ENCODE measurements at places on chromosomes 1 and 21.

DNA sequence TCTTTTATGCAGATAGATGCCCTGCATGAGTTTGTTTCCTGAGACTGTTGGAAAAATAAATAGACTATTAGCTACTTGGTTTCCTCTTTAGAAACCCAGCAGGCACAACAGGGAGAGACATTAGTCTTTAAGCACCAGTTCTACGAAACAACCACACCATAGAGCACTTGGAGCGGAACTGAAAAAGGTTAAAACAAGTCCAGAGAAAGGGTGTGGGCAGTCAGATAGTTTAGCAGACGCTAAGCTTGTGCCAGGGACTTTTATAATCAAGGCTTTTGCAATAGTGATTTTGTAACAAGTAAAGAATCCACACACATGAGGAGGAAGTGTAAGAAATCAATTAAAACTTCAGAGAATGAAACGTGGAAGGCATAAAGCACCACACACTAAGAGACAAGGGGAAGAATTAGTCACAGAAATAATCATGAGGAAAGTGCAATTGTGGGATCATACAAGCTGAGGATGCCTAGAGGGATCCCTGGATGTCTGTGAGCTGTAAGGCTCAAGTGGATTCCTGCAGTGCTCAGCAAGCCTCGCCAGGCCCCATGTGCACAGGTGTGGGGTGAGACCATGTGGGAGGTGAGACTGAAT, 37.8 kb upstream of the TLR5 start:
- no peak for DNase-seq

DNA sequence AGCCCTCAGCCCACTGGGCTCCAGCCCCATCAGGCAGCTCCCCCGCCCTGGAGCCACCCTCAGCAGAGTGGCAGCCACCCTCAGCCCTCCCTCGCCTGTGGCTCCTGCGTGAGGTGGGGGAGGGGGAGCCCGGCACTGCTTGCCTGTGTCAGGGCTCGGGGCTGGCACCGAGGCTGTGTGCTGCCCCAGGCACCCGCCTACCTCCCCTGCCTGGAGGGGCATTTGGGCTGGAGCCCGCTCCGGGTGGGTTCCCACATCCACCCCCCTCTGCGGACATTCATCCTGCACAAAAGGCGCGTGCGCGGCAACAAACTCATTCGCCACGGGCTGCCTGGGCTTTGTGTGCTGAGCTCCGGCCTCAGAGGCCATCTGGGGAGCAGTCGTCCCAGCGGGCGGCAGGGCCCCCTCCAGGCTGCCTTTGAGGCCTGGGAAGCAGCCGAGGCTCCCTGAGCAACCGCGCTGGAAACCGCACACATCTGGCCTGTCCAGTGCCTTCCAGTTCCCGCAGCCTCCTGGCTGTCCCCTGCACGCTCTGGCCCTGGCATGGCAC, 12.6 kb upstream of the TNFRSF14 start:
- DNase-seq, result no peak

DNA sequence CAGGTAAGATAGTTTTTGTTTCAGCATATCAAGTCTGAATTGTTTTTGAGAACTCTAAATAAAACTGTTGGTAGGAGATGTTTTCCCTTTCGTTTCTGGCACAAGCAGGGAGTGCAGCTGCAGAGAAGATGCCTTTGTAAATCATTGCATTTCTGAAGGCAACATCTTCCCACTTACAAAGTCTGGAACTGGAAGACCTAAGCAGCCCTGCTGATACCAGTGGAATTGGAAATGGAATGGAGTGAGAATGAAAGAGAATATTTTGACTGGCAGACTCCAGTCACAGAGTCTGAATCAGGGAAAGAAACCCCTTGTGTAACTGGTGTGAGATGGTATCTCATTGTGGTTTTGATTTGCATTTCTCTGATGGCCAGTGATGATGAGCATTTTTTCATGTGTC, 815.6 kb downstream of the LTN1 start:
- DNase-seq, result no peak

DNA sequence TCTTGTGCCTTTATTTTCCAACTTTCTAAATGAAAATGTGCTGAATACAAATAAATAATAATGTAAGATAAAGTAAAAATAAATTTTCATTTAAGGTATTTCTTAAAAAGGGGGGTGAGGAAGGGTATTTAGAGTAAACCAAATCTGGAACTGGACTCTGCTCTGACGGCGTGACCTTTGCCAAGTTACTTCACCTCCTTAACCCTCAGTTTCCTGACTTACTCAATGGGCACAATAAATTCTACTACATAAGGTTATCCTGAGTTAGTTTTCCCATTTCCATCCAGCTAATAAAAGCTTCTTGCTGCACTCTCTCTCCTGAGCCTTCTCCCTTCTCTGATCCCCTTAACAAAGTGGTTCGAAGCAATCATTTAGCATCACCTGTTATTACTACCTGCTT, 93.9 kb downstream of the NID1 start:
- no peak for DNase-seq

DNA sequence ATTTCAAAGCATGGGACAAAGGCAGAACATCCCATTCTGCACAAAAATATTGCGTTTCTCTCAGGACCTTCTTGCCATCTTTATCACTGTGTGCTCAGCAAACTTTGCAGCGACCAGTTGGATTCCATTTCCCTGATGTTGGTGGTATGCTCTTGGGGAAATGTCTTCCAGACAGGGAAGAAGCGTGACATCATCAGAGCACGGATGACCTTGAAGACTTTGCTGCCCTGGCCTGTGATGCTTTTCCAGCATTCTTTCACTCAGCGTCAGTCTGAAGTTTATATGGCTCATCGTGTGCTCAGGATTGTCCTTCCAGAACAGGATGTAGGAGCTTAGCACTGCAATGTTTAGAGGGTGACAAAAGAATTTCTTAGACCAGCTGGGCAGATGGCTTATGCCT, 131.4 kb upstream of the F3 start:
- DNase-seq, result no peak

DNA sequence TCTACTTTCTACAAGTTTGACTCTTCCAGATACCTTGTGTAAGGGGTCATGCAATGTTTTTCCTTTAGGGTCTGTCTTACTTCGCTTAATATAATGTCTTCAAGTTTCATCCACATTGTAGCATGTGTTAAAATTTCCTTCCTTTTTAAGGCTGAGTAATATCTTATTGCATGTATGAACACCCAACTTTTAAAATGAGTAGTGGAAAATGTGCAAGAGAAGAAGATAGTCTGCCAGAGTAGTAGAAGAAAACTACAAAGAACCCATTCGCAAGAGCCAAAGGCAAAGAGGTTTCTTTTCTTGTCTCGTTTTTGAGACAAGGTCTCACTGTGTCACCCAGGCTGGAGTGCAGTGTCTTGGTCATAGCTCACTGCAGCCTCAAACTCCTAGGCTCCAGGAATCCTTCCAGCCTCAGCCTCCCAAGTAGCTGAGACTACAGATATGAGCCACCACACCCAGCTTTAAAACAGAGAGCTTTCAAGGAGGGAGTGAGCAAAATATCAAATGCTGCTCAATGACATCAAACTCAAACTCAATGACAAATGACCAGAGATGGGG, 9.4 kb downstream of the IL23R start:
- no peak for DNase-seq

DNA sequence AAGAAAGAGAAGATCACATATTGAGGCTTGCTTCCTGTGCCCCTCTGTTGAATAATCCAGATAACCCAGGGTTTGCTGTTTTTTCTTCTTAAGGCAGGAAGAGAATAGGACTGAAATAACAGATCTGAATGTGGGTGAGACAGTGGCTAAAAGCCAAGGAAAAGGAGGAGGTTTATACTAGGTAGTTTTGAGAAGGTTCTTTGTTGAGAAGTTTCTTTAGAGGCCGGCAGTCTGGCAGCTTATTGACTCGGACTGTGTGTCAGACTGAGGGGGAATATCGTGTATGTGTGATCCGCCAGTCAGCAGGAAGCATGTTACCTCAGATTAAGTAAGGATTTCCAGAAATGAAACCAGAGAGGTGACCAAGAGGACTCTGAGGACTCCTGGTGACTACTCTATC, 119.8 kb downstream of the PLA2G4A start:
- no peak for DNase-seq

DNA sequence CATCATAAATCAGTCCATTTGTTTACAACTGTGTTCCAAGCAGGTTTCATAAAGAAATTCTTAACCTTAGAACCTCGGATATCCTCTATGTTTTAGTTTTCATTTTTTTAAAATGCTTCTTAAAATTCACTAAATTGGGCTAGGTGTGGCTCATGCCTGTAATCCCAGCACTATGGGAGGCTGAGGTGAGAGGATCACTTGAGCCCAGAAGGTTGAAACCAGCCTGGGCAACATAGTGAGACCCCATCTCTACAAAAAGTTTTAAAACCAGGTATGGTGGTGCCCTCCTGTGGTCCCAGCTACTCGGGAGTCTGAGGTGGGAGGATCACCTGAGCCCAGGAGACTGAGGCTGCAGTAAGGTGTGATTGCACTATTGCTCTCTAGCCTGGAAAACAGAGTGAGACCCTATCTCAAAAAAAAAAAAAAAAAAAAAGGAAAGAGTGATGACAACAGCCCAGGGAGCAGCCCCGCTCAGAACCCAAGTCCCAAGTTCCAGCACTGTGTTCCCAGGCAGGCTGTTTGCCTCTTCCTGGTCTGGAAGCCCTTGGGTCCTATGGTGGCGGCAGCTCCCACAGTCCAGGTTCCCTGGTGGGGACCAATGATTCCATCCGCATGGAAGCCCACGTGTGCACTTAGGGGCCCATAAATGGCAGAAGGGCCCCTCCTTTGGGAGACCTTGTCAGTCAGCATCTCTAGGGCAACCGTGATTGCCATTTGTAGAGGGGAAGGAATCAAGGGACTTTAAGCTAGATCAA, 24.7 kb upstream of the SPSB1 start:
- no peak for DNase-seq

- DNase-seq, result no peak
These were observed 6.6 kb downstream of the KRTAP10-8 start for GRCh38 chr21:44618504-44618903.

DNA sequence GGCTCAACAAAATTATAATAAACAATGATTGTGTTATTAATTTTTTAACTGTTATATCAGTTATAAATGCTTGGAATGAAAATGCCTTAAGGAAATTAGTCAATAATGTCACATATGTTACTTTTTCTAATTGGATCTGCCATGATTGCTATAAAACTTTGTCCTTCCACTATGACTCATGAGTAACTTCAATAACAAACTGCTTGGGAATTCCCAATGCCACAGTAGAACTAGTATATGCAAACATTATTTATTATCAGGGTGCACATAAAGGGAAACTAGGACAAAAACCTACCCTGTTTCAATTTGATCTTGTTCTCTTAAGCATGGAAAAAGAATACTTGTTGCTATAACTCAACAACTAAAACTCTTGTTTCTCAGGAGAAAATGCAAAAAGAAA, 59.1 kb upstream of the PDC start:
- no peak for DNase-seq
